Stimulated activated CD8-positive, alpha-beta memory T cell treated with anti-CD3 and anti-CD28 coated beads, Interleukin-4, amount 100 ng/mL, for 4 hours (primary cell): ENCODE measurements at places on chromosomes 4 and X.

DNA sequence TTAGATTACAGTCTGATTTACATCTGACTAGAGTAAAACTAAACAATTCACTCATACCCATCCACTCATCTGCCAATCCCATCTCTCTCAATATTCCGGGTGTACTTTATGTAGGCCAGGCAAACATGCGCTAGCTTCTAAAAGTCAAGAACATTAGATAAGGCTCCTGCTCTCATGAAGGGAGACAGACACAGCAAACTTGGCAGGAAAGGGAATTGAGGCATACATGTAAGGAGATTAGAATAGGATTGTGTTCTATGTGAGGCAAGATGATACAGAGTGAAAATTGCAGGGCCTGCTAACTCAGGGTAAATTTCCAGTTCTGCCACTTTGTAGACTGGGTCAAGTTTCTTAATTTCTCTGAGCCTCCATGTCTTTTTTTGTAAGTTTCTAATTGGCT, 135.8 kb downstream of the CDS1 start:
- no peak for DNase-seq

DNA sequence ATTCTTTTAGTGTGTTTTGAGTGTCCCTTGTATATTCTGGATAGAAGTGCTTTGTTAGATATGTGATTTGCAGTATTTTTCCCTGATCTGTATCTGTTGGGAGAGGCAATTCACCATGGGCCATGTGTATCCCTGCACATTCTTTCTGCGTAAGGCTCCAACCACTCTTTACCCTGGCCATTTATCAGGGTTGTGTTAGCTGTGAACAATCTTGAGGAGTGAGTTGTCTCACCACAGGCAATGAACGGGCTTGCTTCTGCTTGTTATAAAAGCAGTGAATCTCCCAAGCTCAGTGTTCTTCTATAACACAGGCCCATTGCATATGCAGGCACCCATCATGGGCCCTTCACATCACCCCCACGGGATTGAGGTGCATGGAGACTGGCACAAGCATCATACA, 18.9 kb upstream of the SMIM10 start:
- no peak for DNase-seq

DNA sequence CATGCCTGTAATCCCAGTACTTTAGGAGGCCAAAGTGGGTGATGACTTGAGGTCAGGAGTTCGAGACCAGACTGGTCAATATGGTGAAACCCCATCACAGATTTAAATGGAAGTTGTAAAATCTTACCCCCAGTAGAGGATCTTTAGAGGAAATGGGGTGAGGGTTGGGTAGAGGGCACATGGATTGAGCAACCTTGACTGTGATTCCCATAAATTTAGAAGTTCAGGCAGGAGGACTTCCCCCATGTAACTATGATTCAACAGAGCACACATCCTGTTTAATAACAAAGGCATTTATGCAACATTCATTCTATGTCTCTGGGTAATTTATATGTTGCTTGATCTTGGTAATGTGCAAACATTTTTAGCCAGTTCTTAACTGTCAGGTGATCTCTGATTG, 143.1 kb downstream of the RBM47 start:
- no peak for DNase-seq

- no peak for DNase-seq
Observed at GRCh38 chr4:188341428-188341827, 202.2 kb downstream of the TRIML1 start.

DNA sequence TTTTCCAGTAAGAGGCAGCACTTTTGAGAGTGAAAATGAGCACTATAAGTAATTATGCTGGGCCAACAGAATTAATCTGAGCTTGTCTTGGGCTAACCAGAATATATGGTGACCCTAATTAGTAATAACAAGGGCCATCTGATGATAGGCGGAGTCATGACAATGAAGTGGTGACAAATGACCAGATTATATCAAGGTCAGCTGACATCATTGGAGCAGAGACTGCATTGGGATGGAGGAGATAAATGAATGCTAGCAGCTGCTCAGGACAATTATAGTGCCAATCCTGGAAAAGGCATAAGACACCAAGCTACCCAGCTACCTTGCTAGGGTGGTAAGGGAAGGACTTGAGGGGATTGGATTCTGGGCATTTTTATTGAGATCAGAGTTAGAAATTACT, 1548.7 kb downstream of the RPA4 start:
- no peak for DNase-seq

GRCh38 chrX:22389556-22390179, 117.0 kb downstream of the CBLL2 start:
- no peak for DNase-seq

GRCh38 chr4:109972786-109973528, 60.3 kb downstream of the EGF start:
- DNase-seq: no peak

- no peak for DNase-seq
Observed at GRCh38 chr4:75429208-75429607, 85.0 kb downstream of the RCHY1 start.

GRCh38 chr4:55346851-55347255, 811 bp downstream of the SRD5A3 start:
- DNase-seq: no peak

GRCh38 chr4:1055721-1056590, 44.5 kb downstream of the FGFRL1 start:
- peak; percentile 61 for DNase-seq

DNA sequence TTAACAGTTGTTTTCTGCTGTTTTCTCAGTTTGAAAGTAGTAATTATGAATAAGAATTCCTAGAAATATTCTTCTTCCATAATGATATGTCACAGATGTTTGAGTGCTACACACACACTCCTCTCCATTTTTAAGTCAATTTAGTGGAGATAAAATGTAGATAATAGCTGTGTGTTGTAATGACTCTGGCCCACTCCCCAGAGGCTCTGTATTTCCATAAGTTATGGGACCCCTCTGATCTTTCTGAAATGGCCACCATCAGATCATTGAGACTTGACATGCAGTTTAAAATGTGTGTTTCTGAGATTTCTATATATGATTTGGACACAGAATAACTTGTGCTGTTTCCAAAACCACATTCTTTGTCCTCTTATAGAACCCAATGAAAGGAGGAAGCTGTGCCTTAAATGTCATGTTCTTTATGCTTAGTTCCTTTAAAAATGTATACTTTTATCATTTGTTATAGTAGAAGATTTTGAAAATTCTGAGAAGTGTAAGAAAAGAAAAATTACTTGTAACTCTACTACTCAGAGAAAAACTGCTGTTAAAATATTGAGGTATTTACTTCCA, 46.4 kb downstream of the GAB1 start:
- DNase-seq: no peak

DNA sequence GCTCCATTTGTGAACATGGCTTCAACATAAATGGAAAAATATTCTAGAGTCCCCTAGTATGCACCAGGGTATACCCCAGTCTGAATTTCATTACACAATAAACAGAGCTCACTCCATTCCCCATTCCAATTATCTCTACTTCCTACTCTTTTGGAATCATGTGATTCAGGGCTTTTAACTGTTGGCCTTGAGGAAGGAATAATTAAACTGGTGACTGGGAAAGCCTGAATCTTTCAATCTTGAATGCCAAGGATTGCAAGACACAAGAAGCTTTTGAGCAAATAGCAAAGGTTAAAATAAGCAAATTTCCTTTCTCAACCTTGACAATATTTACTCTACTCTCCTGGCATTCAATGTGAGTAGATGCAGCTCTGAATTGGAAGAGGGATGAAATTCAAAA, 77.5 kb upstream of the INPP4B start:
- DNase-seq: no peak

GRCh38 chrX:18981124-18981807, 2.6 kb downstream of the PHKA2 start:
- no peak for DNase-seq

GRCh38 chr4:3436798-3437581, 4.8 kb upstream of the HGFAC start:
- no peak for DNase-seq

GRCh38 chr4:41887821-41888686, 47.2 kb upstream of the TMEM33 start:
- no peak for DNase-seq

DNA sequence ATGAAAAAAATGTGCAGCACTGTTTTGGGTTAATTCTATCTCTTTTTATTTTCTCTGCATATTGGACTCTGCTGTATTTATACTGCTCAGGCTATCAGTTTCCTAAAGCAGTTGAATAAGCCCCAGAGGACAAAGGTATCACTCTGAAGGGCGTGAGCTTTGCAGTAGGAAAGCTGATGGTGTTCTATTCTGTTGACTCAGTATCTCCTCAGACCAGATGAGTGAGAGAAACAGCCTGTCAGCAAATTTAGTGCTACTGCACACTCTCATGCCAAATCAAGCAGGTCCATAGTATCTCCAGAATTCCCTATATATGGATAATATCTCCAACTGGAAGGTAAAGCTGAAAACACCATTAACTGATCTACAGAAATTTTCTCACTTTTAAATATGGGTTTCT, 132.3 kb upstream of the UGT8 start:
- no peak for DNase-seq

DNA sequence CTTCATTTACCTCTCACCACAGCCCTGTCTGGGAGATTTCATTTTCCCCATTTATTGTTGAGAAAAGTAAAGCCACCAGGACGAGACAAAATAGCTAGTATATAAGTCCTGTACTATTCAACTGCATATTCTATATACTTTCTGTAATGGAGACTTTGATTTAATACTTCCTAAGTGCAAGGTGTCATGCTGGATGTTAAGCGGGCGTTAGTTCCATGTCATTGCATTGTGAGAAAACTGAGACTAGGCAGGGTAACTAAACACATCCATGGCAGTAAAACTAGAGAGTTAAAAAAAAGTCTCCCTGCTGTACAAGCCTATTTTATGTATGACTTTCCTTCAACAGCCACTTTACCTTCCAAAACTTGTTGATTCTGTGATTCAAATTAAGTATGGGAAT, 969.6 kb downstream of the STIM2 start:
- no peak for DNase-seq

- DNase-seq: no peak
Observed at GRCh38 chr4:101005659-101006058, 341.7 kb downstream of the PPP3CA start.

- DNase-seq: no peak
Observed at GRCh38 chrX:123976706-123977316, 15.3 kb downstream of the STAG2 start.

- no peak for DNase-seq
Observed at GRCh38 chrX:39726771-39727170, 371.0 kb downstream of the BCOR start.

- DNase-seq: no peak
Observed at GRCh38 chr4:3781193-3781886, 15.2 kb downstream of the ADRA2C start.

- no peak for DNase-seq
Observed at GRCh38 chr4:28621591-28621990, 1761.0 kb downstream of the STIM2 start.

- DNase-seq: no peak
Observed at GRCh38 chrX:23616361-23616760, 50.9 kb upstream of the PRDX4 start.

DNA sequence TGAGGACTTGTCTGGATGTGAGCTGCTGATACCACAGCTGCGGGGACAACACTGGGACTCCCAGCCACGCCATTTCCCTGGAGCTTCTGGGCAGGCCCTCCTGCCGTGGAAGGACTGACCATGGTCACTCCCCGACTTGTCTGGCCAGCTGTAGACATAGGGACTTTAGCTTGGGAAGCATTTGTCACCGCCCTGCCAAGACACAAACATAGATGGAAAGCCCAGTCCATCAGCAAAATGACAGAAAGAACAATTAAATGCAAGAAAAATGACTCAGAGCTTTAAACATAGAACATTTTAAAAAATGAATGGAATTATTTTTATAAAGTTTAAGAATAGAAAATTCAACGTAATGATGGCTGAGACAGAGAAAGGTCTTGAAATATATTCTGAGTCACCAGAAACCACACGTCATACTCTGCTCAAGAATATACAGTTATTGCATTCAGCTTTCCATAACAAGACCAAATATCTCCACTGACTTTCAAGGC, 107.6 kb upstream of the CBR4 start:
- DNase-seq: no peak
